ENCODE measurements at places on chromosomes 16 and 17. TPM values are rescaled to one million over a fixed set of nuclear protein-coding genes. Genes with fewer than 3 reads are reported as not detected.

Gene SYCE1L
- total RNA-seq: 9.9 TPM

Gene EIF1
- 1,758 TPM for total RNA-seq

Gene C17orf50
- total RNA-seq: 0.33 TPM

Gene ST6GALNAC1
- total RNA-seq: 0.52 TPM

Gene ACSM2A
- not detected for total RNA-seq

Gene CIBAR2
- not detected for total RNA-seq

Gene FOXN1
- total RNA-seq: 0.02 TPM

Gene RNF157
- total RNA-seq: 12.6 TPM

Gene CACNG5
- not detected for total RNA-seq

Gene TM4SF5
- 0.77 TPM for total RNA-seq

Gene TAC4
- not detected for total RNA-seq

Gene SCGB1C2
- not detected for total RNA-seq

Gene CMTM1
- total RNA-seq: 1.4 TPM

Gene MAPK8IP3
- 25.5 TPM for total RNA-seq

Gene TSNAXIP1
- total RNA-seq: 0.65 TPM

Gene THOC6
- total RNA-seq: 29.8 TPM

Data from A549 treated with dexamethasone at 1 μM for 4 hours (cell line).